Stimulated activated CD8-positive, alpha-beta memory T cell treated with anti-CD3 and anti-CD28 coated beads, Interleukin-4, amount 100 ng/mL, for 1 hour (primary cell): ENCODE measurements at places on chromosomes 4 and X.

GRCh38 chrX:57211906-57212305 lies 74.6 kb upstream of the FAAH2 start:
- no peak for DNase-seq

GRCh38 chr4:182233310-182234090 lies 9.7 kb upstream of the TENM3 start:
- DNase-seq = no peak

- no peak for DNase-seq
Observed at GRCh38 chr4:86302830-86303229, 57.0 kb downstream of the MAPK10 start.

GRCh38 chr4:75848891-75849290 lies 53.4 kb downstream of the PPEF2 start:
- no peak for DNase-seq

DNA sequence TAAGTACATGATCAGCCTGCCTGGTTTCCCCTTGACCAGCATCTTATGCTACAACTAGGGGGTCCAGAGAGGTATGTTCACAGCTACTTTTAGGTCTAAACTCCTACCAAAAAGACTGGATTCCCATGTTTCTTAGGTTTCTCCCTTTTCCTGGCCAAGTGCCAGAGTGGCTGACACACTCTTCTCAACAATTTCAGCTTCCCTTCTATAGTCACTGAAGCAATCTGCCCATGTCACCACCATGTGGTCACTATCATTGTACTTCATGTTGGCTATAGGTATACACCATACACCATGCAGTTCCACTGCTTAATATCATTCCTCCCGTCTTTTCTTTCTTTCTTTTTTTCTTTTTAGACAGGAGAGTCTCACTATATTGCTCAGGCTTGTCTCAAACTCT lies 66.9 kb downstream of the KLHL13 start:
- no peak for DNase-seq

DNA sequence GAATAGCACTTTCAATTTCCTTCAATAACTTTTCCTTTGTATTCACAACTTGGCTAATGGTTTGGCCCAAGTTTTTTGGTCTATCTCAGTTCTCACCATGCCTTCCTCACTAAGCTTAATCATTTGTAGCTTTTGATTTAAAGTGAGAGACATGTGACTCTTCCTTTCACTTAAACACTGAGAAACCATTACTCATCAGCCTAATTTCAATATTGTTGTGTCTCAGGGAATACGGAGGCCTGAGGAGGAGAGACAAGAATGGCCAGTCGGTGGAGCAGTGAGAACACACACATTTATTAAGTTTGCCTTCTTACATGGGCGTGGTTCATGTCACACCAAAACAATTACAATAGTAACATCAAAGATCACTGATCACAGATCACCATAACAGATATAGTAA lies 56.7 kb downstream of the TSPAN5 start:
- no peak for DNase-seq

GRCh38 chr4:153020457-153020856 lies 84.3 kb downstream of the FHDC1 start:
- DNase-seq = no peak

- no peak for DNase-seq
Observed at GRCh38 chr4:89140168-89140759, 28.9 kb downstream of the TIGD2 start.

- no peak for DNase-seq
Observed at GRCh38 chr4:76744241-76744921, 153.6 kb downstream of the SOWAHB start.

- no peak for DNase-seq
Observed at GRCh38 chr4:108473163-108473720, 147.1 kb upstream of the RPL34 start.

- DNase-seq = no peak
Observed at GRCh38 chrX:101071582-101071981, 7.1 kb upstream of the TMEM35A start.

DNA sequence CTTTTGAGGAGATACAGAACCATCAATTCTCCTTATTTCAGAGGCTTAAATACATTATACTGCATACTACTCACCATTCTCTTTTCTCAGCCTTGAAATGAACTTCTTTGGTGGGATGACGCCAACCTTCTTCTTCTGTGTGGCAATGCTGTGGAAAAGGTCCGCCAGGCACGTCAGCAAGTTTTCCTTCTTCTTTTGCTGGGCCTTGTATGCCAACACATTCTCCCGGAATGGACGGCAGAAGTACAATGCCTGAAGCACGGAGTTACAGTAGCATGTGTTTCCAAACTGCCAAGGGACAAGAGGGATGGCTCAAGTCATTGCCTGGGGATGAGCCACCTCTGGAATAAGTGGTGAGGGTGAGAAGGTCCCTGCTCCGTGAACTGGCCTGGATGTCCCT lies 31.2 kb downstream of the USP46 start:
- no peak for DNase-seq

DNA sequence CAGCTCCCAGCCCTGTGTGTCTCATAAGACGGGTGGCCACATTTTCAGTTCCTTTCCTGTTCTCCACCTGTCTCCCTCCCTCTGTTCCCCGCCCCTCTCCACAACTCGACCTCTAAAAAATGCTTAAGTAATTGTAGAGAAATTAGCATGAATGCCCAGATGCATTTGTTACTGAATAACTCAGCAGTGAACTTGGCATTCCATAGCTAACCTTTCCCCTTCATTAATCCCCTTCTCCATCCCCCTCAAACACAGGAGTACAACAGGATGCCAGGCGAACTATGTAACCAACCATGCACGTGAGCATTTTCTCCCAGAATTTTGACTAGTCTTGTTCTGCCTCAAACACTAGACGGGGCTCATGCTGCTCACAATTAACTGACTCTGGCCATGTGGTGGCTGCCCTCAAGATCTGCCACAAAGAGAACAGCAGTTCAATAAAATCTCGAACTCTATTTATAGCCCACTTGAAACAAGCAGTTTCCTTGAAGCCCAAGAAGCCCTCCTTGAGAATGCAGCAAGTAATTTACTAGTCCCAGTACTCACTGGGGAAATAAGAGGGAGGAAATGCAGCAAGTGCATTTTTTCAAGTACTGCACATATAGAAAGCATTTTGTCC lies 351.2 kb downstream of the ARHGAP24 start:
- DNase-seq = no peak

- no peak for DNase-seq
Observed at GRCh38 chrX:40683245-40683644, 35.9 kb upstream of the CXorf38 start.

GRCh38 chr4:130393642-130394041 lies 1297.7 kb downstream of the C4orf33 start:
- DNase-seq = no peak

DNA sequence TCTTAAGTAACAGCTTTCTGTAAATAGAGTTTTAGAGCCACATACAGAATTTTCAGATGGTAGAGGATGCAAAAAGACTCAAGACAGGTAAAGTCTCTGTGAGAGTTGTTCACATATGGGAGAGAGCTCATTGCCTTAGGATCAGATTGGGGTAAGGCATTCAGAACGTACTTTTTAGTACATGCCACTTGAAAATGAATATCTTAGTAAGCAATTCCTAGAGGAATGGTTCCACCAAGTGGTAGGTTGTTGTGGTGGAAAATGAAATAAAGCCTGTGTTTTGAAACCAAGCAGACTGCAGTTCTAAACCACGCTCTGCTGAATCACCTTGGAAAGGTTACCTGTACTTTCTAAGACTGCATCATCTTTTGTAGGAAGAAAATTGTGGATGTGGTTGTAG lies 547.0 kb upstream of the LCORL start:
- DNase-seq = no peak

GRCh38 chr4:75432683-75433082 lies 81.5 kb downstream of the RCHY1 start:
- DNase-seq = no peak

GRCh38 chrX:154833746-154834274 lies 652 bp downstream of the SMIM9 start:
- DNase-seq = no peak

GRCh38 chr4:31741326-31741725 lies 1021.2 kb downstream of the PCDH7 start:
- DNase-seq = no peak

GRCh38 chr4:107714256-107714655 lies 5.8 kb downstream of the PAPSS1 start:
- no peak for DNase-seq

- no peak for DNase-seq
Observed at GRCh38 chr4:186702940-186703339, 20.7 kb downstream of the FAT1 start.
